ENCODE measurements at places on chromosomes 11 and 22. TPM values are rescaled to one million over a fixed set of nuclear protein-coding genes. Genes with fewer than 3 reads are reported as not detected.

INTS4 gene
- total RNA-seq: 20.4 TPM

KDM4D gene
- total RNA-seq: 0.40 TPM

TMEM132A gene
- total RNA-seq: 168 TPM

PSMD13 gene
- total RNA-seq: 170 TPM

MMP13 gene
- not detected for total RNA-seq

OMP gene
- not detected for total RNA-seq

HORMAD2 gene
- total RNA-seq: not detected

OR52N2 gene
- not detected for total RNA-seq

STX3 gene
- 26.7 TPM for total RNA-seq

MS4A15 gene
- not detected for total RNA-seq

Measured in A549 treated with DMSO at 1 μM for 4 hours (cell line).